ENCODE measurements at places on chromosomes 5 and 9. TPM values are rescaled to one million over a fixed set of nuclear protein-coding genes. Genes with fewer than 3 reads are reported as not detected.
A peak's percentile ranks its signal among the peaks of the same experiment; 100 is the strongest.

DNA sequence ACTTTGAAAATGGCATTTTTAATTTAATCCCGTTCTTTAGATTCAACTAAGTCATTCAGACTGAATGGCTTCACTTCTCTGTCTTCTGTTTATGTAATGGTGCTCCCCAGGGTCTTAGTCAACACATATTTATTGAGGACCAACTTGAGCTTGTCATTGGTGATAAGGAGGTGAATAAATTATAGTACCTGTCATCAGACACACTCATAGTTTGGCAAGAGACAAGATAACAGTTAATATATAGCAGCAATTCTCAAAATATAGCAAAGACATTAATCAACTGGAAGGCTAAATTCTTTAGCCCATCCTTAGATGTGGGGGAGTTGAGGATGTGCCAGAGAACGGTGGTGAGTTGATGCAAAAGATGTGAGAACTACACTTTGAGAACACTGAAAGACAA, 78.4 kb downstream of the MACIR start:
- H3K27ac ChIP-seq, result no peak overlapping the region
- 0 out of 2 replicates have a peak, but pooled peaks cover 3% of the 10 kb centered on the region for H3K27me3 ChIP-seq
- DNase-seq, result no peak
- no peaks in the 10 kb centered on the region for H3K4me1 ChIP-seq

The IFNA10 gene
- not detected for total RNA-seq

GRCh38 chr5:133222040-133222439, 170.2 kb downstream of the HSPA4 start:
- no peaks in the 10 kb centered on the region for H3K36me3 ChIP-seq
- H3K27ac ChIP-seq, result no peak overlapping the region
- no peak overlapping the region for H3K4me3 ChIP-seq
- DNase-seq, result no peak
- no peaks in the 10 kb centered on the region for H3K27me3 ChIP-seq

The RARS1 gene
- 61.8 TPM for total RNA-seq

GRCh38 chr9:34376596-34377403, at the start of gene MYORG:
Gene MYORG (minus strand): TSS chr9:34376898. CDS start chr9:34372943, 3,955 bp downstream.
- peak; percentile 99 for DNase-seq
- H3K27ac ChIP-seq, result no peak within 1 kb of the TSS
- H3K27me3 ChIP-seq, result no peaks in the 10 kb centered on the region
- no peaks in the 10 kb centered on the region for H3K36me3 ChIP-seq
- H3K4me3 ChIP-seq, result peak within 1 kb of the TSS; percentile 78

- 0 out of 2 replicates have a peak overlapping the region, but pooled peaks have one; percentile 92 for H3K27ac ChIP-seq
- H3K36me3 ChIP-seq, result no peaks in the 10 kb centered on the region
- no peak for DNase-seq
- no peaks in the 10 kb centered on the region for H3K27me3 ChIP-seq
- H3K4me1 ChIP-seq, result peaks cover 23% of the 10 kb centered on the region
- peak overlapping the region; percentile 78 for H3K4me3 ChIP-seq
Measured at GRCh38 chr5:43043400-43043756, 3.3 kb upstream of the ANXA2R start.

- H3K4me1 ChIP-seq, result no peaks in the 10 kb centered on the region
- H3K27ac ChIP-seq, result peak overlapping the region; percentile 46
- peak; percentile 92 for DNase-seq
- no peak overlapping the region for H3K4me3 ChIP-seq
- H3K36me3 ChIP-seq, result peaks cover 16% of the 10 kb centered on the region
Measured at GRCh38 chr9:36873247-36873875, 160.7 kb downstream of the PAX5 start.

The PCDHA1 gene
- not detected for total RNA-seq

- no peaks in the 10 kb centered on the region for H3K36me3 ChIP-seq
- H3K27ac ChIP-seq, result no peak overlapping the region
- no peak overlapping the region for H3K4me3 ChIP-seq
- no peak for DNase-seq
- H3K27me3 ChIP-seq, result no peaks in the 10 kb centered on the region
- H3K4me1 ChIP-seq, result peaks cover 15% of the 10 kb centered on the region
Measured at GRCh38 chr9:6955251-6955921, 197.6 kb downstream of the KDM4C start.

The IQGAP2 gene
- total RNA-seq, result not detected

GRCh38 chr5:142065273-142065672, 43.3 kb upstream of the NDFIP1 start:
- no peak overlapping the region for H3K4me3 ChIP-seq
- no peaks in the 10 kb centered on the region for H3K27me3 ChIP-seq
- H3K36me3 ChIP-seq, result no peaks in the 10 kb centered on the region
- no peaks in the 10 kb centered on the region for H3K4me1 ChIP-seq
- H3K27ac ChIP-seq, result no peak overlapping the region
- no peak for DNase-seq

DNA sequence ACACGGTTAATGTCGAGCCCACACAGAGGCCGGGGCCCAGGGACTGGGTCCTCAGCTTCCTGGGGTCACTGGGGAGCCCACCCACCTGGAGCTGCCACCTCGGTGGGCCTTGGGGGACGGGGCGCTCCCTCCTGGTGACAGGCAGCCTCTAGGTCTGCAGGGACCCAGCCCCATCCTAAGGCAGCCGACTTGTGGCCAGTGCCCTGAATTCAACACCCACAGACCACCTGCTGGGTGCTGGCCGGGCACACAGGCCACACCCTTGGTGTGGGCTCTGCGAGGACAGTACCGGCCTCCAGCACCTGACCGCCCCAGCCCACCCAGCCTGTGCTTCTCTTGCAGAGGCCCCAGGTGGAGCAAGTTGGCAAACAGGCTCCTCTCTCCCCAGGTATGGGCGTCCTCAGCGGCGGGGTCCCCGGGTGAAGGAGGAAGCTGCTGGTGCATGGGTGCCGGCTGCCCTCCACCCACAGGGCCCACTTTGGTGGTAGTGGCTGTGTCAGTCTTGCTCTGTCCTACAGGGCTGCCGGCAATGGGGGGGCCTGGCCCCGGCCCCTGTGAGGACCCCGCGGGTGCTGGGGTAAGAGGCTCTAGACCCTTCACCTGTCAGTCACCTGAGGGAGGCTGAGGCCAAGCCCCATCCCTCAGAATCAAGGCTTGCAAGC, 8.3 kb downstream of the ENTPD8 start:
- DNase-seq, result no peak
- no peaks in the 10 kb centered on the region for H3K27me3 ChIP-seq
- H3K27ac ChIP-seq, result no peak overlapping the region

The TAS2R1 gene
- not detected for total RNA-seq

- no peak overlapping the region for H3K4me3 ChIP-seq
- H3K27me3 ChIP-seq, result no peaks in the 10 kb centered on the region
- DNase-seq, result no peak
- no peak overlapping the region for H3K27ac ChIP-seq
Measured at GRCh38 chr9:5089737-5090136, 95.7 kb downstream of the INSL6 start.

The SUSD1 gene
- total RNA-seq, result 17.2 TPM

The LHX3 gene
- total RNA-seq, result not detected

The TSSK1B gene
- total RNA-seq, result not detected

DNA sequence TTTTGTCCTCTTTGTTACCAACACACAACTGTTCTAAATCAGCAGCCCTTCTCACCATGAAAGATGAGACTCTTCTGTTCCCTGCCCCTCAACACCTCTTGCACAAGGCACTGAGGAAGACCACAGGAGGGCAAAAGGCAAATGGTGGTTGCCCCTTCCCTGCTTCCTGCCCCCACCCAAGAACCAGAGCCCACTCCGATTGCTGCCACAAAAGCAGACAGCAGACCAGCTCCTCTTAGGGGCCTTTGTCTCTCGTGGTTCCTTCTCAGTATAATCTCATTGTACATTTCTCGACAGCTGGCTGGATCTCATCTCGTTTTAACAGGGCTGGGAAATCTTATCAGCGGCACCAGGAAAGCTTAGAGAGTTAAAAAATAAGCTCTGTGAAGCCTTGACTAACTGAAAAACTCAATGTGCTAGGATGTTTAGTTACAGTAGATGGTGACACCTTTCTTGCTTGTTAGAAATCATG, 1.1 kb downstream of the MVB12B start:
- DNase-seq, result no peak
- H3K4me3 ChIP-seq, result no peak overlapping the region
- H3K27me3 ChIP-seq, result no peaks in the 10 kb centered on the region
- H3K36me3 ChIP-seq, result no peaks in the 10 kb centered on the region
- H3K27ac ChIP-seq, result no peak overlapping the region

- no peaks in the 10 kb centered on the region for H3K4me1 ChIP-seq
- H3K27ac ChIP-seq, result no peak overlapping the region
- DNase-seq, result no peak
- H3K36me3 ChIP-seq, result no peaks in the 10 kb centered on the region
- H3K27me3 ChIP-seq, result no peaks in the 10 kb centered on the region
- no peak overlapping the region for H3K4me3 ChIP-seq
Measured at GRCh38 chr5:162703914-162704313, 636.3 kb downstream of the GABRG2 start.

The CCDC183 gene
- 1.6 TPM for total RNA-seq

DNA sequence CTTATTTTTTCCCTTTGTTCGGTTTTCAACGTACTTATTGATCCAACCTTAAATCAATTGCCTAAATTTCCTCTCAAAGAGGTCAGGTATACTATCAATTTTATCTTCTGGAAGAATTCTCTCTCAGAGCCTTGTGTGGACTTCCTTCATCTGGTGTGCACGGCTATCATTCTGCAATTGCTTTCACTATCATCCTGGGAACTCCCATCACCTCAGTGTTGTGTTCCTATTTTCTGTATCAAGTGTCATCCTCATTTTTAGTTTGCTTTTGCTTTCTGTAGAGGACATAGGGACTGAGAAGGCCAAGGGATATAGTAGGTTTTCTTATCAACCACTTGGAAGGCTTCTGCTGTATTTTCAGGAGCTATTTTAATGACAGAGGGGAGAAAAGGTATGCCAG, 11.3 kb downstream of the STOM start:
- DNase-seq, result no peak
- H3K27ac ChIP-seq, result peak overlapping the region; percentile 16
- peaks cover 32% of the 10 kb centered on the region for H3K4me1 ChIP-seq
- no peaks in the 10 kb centered on the region for H3K27me3 ChIP-seq
- H3K36me3 ChIP-seq, result no peaks in the 10 kb centered on the region
- H3K4me3 ChIP-seq, result 0 out of 2 replicates have a peak overlapping the region, but pooled peaks have one; percentile 19

GRCh38 chr5:73215891-73216610, 43.1 kb downstream of the TMEM174 start:
- no peak overlapping the region for H3K4me3 ChIP-seq
- H3K36me3 ChIP-seq, result no peaks in the 10 kb centered on the region
- no peaks in the 10 kb centered on the region for H3K27me3 ChIP-seq
- H3K27ac ChIP-seq, result no peak overlapping the region
- no peak for DNase-seq

DNA sequence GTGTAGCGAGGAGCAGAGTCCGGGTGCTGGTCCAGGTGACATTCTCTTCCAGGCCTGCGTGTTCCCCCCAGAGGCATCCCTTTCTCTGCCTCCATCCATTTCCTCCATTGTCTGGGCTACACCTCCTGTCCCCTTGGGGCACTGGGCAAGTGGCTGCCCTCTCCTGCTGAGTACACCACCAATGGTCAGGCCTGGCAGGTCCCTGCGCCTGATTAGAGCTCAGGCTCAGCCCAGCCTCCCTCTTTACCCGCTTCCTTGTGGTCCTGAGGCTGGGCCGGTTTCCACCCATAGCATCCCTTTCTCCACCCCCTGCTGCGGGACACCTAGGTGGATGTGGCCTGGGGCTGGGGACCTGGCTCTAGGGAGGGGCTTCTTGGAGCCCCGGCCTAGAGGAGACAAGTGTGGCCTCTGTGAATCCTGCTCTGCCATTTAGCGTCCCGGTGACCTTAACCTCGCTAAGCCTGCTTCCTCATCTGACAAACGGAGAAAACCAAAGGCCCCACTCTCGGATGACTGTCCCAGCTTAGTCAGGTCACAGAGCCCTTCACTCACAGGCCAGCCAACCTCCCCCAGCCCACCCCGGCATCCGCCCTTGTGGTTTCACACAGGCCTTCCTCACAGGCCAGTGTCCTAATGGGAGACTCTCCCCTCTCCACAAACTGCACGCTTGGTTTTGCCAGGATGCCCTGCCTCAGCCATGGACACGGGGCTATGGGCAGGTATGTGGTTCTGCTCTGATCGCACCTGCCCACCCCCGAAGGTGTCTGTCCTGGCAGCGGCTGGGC, 12.9 kb downstream of the DOLPP1 start:
- no peak overlapping the region for H3K27ac ChIP-seq
- no peaks in the 10 kb centered on the region for H3K4me1 ChIP-seq
- no peaks in the 10 kb centered on the region for H3K36me3 ChIP-seq
- no peak overlapping the region for H3K4me3 ChIP-seq
- DNase-seq, result no peak

The ADAMTS12 gene
- total RNA-seq, result not detected

GRCh38 chr9:27489087-27489876, 34.8 kb upstream of the IFNK start:
- no peak overlapping the region for H3K4me3 ChIP-seq
- no peak for DNase-seq
- no peaks in the 10 kb centered on the region for H3K4me1 ChIP-seq
- H3K27ac ChIP-seq, result no peak overlapping the region
- H3K27me3 ChIP-seq, result no peaks in the 10 kb centered on the region

The CSF1R gene
- not detected for total RNA-seq

GRCh38 chr5:55429613-55430253, 105.0 kb downstream of the PLPP1 start:
- H3K27me3 ChIP-seq, result no peaks in the 10 kb centered on the region
- no peak for DNase-seq
- H3K36me3 ChIP-seq, result peaks cover 56% of the 10 kb centered on the region
- H3K4me1 ChIP-seq, result no peaks in the 10 kb centered on the region
- H3K4me3 ChIP-seq, result no peak overlapping the region

The CDH12 gene
- total RNA-seq, result not detected

- no peak for DNase-seq
- no peaks in the 10 kb centered on the region for H3K4me1 ChIP-seq
- peaks cover 10% of the 10 kb centered on the region for H3K36me3 ChIP-seq
- H3K27me3 ChIP-seq, result no peaks in the 10 kb centered on the region
- H3K27ac ChIP-seq, result no peak overlapping the region
Measured at GRCh38 chr5:136205941-136206340, 13.0 kb upstream of the SMIM32 start.

DNA sequence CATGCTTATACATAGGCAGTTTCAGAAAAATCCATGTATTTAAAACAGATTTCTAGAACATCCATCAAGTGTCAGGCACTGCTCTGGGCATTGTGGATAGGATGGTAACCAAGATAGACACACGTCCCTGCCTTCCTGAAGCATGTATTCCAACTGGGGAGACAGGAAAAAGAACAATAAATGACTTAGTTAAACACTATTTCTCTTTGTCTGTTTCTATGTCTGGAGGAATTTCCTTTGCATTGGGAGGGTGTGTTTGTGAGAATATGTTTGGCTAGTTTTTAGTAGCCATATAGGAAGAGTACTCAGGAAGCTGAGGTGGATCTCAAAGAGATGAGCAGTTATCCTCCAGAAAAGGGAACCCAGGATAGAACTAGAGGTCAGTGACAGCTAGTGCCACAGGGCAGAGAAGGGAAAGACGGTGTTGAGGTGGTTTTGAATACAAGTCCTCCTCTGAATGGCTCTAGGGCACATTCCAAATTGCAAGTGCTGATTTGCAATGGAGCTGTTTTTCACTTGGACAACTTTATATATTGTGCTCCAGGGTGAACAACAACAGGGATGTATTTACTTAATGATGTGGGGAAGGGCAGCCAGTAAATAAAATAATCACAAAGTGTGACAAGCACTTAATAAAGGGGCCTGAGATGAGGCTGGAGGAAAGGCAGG, 144.7 kb upstream of the SHB start:
- no peaks in the 10 kb centered on the region for H3K27me3 ChIP-seq
- H3K4me3 ChIP-seq, result no peak overlapping the region
- H3K4me1 ChIP-seq, result peaks cover 3% of the 10 kb centered on the region
- DNase-seq, result no peak

- no peaks in the 10 kb centered on the region for H3K36me3 ChIP-seq
- no peak for DNase-seq
- H3K4me3 ChIP-seq, result peak overlapping the region; percentile 58
- H3K27me3 ChIP-seq, result no peaks in the 10 kb centered on the region
- H3K27ac ChIP-seq, result no peak overlapping the region
Measured at GRCh38 chr5:64166201-64166959, 737 bp downstream of the RNF180 start.
